ENCODE measurements at places on chromosomes 7 and 10.

DNA sequence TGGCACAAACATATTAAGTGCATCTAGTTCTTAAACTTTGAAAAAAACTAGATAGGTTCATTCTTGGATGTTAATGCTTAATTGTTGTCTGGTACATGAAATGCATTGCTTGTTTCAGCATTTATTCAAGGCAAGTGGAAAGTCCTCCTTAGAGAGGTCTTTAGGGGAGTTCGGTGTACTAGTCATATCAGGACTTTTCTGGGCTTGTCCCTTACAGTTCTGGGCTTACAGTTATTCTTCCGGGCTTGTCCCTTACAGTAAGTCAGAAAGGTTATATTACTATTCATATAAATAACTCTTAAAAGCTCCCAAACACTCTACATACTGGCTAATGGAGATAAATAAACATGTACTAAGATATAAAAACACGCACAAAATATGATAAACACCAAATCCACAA is 61.6 kb upstream of the MRLN start:
- no peak for DNase-seq

GRCh38 chr10:37758074-37758473 is 99.3 kb downstream of the ZNF248 start:
- no peak for DNase-seq

GRCh38 chr10:87915989-87916388 is 52.6 kb downstream of the PTEN start:
- no peak for DNase-seq

DNA sequence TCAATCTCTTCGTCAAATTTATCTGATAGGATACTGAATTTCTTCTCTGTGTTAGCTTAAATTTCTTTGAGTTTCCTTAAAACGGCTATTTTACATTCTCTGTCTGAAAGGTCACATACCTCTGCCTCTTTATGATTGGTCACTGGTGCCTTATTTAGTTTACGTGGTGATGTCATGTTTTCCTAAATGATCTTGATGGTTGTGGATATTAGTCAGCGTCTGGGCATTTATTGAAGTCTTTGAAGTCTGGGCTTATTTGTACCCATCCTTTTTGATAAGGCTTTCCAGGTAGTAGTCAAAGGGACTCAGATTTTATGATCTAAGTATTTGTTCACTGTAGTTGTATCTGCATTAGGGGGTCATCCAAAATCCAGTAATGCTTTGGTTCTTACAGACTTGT is 1407.5 kb upstream of the LRRTM3 start:
- no peak for DNase-seq

DNA sequence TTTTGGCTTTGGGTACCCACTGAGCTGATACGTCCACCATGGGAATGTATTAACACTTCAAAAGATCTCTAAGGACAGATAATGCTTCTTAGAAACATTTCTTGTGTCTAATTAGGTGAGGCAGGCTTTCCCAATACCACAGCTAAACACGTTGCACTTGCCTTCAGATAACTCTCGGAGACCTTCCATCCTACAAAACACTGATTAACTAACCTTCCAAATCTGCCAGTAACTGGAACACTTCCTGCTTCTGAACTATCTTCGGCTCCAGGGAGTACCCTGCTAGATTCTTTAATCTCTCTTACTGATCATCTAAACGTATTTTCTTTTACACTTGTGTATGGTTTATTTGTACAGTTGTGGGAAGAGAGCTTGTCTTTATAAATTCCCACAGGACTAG is 1.1 kb upstream of the WNT16 start:
- DNase-seq, result no peak

DNA sequence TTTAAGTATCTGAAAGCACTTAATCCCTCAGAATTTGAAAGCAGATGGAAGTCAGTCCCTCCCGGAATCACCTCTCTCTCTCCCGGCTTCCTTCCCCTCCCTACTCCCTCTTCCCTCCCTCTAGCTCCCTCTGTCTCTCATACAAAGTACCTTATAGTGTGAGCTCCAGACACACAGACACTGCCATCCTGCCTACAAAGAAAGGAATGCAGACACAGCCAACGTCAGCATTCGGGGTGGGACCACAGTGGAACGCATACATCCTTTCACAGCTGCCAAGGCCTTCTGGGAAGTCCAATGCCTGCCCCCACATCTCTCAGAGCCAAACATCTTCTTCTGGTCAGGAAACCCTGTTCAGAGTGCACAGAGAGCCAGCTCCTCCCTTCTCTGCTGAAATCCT is 9.3 kb downstream of the NOD1 start:
- DNase-seq, result peak; percentile 72

- DNase-seq, result no peak
Observed at GRCh38 chr7:144137501-144137900, 14.5 kb downstream of the OR2A14 start.

GRCh38 chr7:103795787-103796186 is 193.7 kb downstream of the RELN start:
- no peak for DNase-seq

DNA sequence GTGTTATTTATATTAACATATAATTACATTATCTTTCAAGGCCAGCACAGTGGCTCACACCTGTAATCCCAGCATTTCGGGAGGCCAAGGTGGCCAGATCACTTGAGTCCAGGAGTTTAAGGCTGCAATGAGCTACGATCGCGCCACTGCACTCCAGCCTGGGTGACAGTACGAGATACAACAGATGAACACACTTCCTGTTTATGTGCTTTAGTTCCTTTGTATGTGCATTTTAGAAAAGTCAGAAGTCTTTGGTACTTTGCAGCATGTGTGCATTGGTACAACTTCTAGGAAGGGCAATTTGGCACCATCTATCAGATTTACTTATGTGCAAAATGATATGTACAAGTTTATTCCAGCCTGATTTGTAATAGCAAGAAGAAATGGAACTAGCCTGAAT is 13.3 kb downstream of the SLC35G1 start:
- no peak for DNase-seq

DNA sequence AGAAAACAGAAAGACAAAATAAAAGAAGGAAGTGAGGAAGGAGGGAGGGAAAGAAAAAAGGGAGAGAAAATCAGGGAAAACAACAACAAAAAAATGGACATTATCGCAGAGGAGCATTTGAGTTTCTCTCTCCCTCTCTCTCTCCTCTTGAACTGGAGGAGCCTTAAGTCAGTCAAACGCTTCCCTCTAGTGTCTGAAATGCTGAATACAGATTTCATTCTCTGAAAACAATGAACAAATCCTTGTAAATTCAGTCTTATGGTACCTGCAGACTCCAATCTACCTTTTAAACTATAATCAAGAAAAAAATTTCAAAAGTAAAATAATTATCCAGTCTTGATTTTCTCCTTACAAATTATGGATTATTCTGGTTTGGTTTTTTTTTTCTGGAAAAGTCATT is 89.2 kb upstream of the PFKP start:
- DNase-seq, result no peak

- no peak for DNase-seq
Observed at GRCh38 chr7:13800694-13801448, 188.6 kb downstream of the ETV1 start.

- no peak for DNase-seq
Observed at GRCh38 chr7:66379542-66380160, 174.5 kb downstream of the TPST1 start.

DNA sequence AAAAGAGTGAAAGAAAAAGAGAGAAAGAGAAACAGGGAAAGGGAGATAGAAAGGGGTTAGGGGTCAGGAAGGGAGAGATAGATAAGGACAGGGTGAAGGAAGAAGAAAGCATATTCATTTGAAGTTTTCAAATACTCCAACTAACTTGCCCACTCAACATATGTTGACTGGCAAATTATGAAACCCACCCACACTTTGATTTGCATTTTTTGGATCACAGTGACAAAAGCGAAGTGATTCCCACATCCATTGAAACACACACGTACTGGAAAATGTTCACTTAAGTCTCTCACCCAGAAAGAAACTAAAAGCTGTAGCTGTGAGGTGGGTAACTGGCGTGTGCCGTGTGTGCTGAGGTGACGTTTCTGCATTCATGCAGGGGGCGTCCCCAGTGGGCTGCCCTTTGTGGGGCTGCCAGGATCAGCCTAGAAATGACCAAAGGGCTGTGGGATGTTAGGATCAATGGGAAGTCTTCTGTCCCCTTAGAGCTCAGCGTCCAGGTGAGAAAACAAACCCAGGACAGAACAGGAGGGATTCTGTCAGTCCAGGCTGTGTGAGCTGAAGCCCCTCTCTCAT is 134.9 kb upstream of the ADARB2 start:
- no peak for DNase-seq

DNA sequence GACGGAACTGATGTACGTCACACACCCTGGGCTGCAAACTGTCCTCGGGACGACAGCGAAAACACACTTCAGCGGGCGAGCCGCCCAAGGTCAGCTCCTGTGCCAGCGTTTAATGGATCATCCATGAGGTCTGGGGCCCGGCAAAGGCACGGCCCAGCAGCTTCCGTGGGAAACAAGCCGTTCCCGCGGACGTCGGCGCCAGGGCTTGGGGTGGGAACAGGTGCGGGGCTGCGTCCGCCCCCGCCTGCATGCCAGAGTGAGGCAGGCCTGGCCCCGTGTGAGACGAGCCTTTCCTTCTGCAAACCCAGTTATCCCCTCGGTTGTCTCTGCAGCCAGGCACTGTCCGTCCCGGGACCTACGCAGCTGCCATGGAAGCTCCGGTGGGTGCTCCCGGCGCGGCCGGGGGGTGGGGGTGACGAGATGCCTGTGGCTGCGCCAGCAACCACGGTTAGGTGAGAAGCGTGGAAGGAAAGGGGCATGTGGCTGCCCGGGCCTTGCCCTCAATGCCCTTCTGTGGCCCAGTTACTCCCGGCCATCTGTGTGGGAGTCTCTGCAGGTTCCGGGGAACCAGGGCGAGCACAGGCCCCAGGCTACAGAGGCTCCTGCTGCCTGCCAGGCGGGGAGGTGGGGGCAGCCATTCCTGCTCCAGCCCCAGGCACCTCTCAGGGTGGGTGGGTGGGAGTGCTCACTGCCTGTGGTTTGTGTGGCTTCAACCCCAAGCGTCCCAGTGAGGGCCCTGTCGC is 42.2 kb upstream of the PDGFA start:
- DNase-seq, result no peak

- no peak for DNase-seq
Observed at GRCh38 chr10:3805791-3806461, 20.9 kb upstream of the KLF6 start.

- no peak for DNase-seq
Observed at GRCh38 chr7:21092766-21093702, 306.3 kb upstream of the SP8 start.

- no peak for DNase-seq
Observed at GRCh38 chr10:29575098-29575455, 59.7 kb downstream of the SVIL start.

GRCh38 chr10:6347391-6347951 is 144.7 kb downstream of the PFKFB3 start:
- no peak for DNase-seq

DNA sequence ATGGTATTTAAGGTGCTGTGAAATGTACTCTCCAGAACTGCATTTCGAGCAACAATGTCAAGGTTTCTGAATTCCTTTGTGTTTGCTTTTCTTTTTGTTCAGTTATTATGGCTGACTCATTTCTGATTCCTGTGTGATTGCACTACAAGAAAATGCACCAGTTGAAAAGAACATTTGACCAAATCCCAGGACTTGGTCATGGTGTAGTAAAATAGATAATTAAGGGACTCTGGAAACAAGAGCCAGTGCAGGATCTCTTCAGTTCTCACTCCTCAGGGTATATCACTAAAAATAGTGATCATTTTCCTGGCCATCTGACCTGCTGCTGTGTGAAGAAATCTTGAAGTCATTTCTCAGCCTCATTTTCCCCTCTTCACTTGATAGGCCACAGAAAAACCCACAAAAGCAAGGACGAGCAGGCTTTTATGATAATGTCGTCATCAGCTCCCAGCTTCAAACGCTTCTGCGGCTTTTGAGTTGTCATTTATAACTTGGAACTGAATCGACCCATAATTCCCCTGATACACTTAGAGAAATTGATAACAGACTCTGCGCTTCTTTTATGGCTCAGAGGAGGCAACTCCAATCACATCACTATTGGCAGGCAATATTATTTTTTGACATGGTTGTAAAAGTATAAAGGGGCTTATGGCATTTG is 274.7 kb downstream of the HDAC9 start:
- no peak for DNase-seq

DNA sequence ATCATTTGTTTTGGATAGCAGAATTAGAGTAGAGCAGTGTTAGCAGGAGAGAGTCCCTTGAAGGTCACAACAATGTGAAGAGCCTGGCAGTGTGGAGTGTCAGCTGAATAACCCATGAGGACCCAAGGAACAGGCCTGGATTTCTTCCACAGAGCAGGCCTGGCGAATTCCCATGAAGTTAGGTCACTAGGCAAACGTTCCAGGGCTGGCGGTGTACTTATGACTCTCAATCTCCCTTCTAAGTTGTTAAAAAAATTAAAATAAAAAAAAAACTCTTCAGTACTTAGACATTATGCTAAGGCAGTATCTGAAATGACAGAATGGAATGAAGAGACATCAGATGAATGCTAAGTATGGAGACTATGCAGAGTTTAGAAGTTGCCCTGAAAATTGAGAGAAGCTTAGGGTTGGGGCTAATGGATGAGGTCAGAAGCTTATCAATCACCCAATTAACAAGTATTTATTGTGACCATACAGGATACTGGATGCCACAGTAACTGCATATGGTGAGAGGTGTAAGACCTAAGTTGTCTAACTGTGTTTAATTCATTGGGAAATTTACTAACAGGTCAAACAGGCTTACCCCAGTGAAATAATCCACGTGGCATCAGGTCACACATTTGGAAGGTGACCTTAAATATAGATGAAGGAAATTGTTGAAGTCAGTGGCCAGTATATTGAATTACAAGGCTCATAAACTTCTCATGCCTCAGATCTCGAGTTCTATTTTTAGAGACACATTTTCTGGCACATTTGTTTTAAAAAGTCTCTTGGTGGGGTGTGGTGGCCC is 126.2 kb upstream of the NRP1 start:
- DNase-seq, result no peak

- no peak for DNase-seq
Observed at GRCh38 chr10:16816171-16816570, 1.1 kb downstream of the RSU1 start.

DNA sequence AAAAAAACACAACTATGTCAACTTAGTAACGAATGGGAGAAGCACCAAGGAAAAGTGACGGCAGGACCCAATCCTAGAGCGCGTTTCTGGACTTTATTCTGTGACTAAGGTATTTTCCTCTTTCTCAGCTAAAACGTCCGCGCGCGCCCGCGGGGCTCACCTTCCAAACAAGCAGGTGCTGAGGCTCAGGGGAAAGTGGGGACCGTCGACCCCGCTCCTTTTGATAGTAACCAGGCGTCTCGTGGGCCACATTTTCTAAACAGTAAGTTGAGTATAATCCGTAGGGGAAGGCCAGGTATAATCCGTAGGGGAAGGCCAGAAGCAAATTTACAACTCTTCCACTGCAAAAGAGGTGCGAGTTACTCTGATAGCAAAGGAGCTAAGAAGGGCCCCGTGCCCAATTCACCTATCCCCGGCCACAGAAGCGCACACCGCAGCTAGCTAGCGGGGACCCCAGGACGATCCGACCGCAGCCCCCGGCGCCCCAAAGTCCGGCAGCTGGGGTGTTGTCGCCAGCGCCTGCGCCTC is 743 bp downstream of the MKI67 start:
- no peak for DNase-seq

DNA sequence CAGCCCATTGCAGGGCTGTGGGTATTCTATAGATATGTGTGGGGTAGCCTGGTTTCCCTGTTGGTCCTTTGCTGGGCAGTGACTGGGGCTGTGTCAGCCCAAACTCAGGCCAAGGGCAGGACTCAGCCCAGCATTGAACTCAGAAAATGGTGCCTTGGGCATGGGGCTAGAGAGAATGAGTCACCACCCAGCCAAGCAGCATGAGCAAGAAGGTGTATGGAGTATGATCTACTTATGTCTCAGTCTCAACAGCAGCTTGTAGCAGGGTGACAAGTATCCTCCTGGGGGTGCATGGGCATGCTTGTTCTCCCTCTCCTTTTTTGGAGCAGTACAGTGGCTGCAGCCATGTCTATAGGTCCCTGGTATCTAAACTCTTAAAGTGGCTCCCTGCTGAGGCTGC is 32.0 kb downstream of the STK31 start:
- DNase-seq, result no peak

All from DMS79 treated with DMSO at 0.1 percent for 48 hours (cell line).